Skeletal muscle cell (primary cell): ENCODE measurements at places on chromosomes 1 and 21.

DNA sequence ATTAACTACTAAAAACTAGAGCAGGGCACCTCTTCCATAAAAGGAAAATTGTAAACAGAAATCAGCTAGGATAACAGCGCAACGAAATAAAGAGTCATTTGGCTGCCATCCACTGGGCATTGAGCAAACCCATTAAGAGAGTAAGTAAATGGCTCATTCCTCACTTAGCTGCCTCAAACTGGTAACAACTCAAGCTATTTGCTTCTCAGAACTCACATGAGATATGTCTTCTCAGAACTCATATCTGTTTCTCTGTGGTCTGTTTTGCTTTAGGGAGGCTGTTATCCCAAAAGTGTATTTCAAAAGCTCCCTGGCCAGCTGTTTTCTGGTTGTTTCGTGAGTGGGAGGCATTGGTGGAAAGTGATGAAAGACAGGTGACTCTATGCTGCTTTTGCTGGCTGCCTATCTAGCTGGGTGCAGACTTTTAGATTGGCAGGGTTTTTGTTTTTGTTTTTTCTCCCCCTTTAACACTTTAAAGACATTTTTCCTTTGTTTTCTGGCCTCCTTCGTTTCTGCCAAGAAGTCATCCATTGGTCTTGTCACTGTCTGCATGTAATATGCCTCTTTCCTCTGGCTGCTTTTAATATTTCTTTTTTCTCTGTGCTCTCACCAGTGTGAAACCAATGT lies 269.2 kb upstream of the RGS18 start:
- DNase-seq, result no peak

DNA sequence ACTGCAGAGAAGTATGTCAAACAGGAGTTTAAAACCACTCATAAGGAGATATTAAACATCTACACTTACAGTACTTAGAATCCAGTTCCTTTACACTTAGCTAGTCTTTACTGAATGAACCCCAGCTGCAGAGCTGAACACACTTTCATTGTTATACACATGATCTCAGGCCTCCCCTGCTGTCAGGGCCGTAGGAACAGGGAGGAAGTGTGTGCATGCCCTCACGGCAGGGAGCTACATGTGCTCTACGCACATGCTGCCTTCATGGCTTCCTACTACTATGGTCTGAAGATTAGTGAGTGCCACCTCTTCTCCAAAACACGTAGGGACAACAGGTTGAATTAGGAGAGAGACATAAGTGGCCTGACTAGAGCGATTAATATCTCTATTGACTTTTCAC lies 191.5 kb downstream of the SIPA1L2 start:
- no peak for DNase-seq

GRCh38 chr1:115036814-115037507 lies 7.3 kb downstream of the TSHB start:
- DNase-seq, result no peak

GRCh38 chr1:209688746-209689234 lies 13.6 kb downstream of the G0S2 start:
- no peak for DNase-seq

- no peak for DNase-seq
These were observed 6.0 kb downstream of the KCND3 start for GRCh38 chr1:111983500-111983899.

DNA sequence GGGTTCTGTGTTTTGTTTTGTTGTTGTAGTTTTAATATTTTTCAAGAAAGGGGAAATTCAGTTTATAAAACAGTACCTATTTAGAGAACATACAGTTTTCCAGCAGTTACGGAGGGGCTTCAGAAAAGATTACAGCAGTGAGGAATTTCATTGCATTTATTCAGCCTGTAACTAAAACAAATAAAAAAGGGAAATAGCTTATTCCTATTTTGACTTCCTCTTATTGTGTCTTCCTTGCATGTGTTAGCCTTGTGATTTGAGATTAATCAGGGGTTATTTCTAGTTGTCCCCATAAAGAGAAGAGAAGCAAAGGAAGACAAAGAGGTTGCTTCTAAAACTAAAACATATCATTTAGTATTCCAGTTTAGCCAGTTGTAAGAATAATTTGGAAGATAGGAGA lies 35.0 kb downstream of the CTTNBP2NL start:
- DNase-seq, result no peak

DNA sequence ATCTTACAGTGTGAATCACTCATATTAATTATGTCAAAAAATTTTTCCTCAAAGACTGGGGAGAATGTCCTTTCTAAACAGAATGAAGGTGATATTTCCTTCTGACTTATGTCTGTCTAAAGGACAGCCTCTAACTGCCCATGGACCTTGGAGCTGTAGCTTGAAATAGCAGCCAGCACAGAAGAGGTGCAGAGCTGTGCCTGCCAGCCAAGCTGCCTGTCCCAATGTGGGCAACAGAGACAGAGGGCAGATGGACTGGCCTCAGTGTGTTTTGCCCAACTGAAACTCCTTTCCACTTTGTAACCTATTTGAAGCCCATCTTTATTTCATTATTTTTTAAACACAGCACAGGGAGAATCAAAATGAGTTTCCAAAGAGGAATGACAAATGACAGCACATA lies 97.6 kb upstream of the DYNLT5 start:
- no peak for DNase-seq

GRCh38 chr1:33328817-33329216 lies 7.9 kb upstream of the A3GALT2 start:
- DNase-seq, result no peak

- DNase-seq, result no peak
These were observed 33.5 kb downstream of the UTP25 start for GRCh38 chr1:209861242-209861641.

GRCh38 chr1:18475234-18475905 lies 5.4 kb upstream of the KLHDC7A start:
- DNase-seq, result no peak

DNA sequence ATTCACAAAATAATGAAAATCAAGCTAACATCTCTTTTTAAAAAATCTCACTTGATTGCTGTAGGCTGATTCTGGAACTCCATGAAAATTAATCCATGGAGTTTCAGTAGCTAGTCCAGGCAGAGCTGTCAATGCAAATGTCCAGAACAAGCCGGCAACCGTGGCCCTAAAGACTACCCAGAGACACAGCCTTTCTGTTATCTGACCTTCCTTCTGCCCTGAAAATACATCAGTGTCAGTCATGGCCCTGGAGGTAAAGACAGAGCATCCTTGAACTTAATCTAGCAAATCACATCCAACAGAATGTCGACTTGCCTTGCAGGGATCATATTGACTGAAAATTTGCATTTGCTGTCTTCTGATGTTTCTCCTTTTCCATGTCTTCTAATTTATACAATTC lies 887.4 kb upstream of the B3GALT2 start:
- no peak for DNase-seq

GRCh38 chr1:51230501-51231078 lies 5.5 kb upstream of the RNF11 start:
- DNase-seq, result no peak

DNA sequence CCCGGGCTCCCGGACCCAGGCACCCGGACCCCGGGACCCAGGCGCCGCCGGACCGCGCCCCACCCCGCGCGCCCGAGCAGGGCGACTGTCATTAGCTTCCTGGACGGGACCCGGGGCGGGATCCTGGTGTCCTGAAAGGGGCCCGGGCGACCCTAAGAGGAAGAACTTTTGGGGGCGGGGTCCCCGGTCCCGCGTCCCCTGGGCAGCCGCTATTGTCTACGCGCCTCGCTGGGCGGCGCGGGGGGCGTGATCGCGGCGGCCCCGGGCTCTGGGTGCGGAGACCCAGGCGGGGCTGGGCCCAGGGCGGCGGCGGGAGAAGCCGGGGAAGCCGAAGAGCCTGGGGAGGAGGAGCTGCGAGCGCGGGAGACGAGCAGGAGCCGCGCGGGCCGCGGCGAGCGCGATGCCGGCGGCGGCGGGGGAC lies 465 bp downstream of the HUNK start:
- no peak for DNase-seq

- peak; percentile 18 for DNase-seq
These were observed 2.2 kb upstream of the VPS45 start for GRCh38 chr1:150065184-150065871.

DNA sequence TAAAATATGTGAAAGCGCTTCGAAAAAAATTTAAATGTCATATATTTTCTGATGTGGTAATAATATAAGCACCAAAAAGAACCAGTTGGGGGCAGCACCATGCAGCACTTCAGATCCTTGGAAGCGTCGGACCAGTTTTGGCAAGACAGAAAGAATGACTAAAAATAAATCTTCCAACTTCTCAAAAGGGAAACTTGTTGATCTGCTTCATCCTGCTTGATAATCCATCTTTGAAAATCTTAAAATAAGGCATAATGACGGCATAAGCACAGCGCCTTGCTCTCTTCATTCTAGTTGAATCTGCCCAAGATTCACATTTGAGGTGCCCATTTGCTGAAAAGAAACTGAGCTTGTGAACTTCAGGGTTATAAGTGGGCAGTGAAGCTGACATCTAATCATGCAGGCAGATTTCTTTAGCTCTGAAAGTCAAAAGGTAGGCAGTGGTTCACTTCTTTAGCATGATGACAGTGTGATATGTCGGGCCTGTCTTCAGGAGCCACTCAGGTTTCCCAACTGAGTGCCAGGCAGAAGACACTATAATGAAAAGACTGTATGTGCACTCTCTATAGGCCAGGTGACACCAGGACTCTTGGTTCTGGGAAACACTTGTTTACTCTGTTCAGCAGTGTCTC lies 19.8 kb upstream of the MUTYH start:
- DNase-seq, result peak; percentile 32

DNA sequence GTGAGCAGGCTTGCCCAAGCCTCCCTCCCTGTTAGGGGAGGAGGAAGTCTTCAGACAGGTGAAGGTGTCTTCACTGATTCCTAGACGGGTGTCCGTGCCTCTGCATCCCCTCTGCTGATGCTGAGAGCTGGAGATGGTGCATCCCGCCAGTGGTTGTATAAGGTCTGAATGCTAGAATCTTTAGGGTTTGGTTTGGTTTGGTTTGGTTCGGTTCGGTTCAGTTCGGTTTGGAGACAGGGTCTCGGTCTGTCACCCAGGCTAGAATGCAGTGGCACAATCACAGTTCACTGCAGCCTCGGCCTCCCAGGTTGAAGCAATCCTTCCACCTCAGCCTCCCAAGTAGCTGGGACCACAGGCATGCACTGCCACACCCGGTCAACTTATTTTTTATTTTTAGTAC lies 153.6 kb downstream of the PGBD5 start:
- no peak for DNase-seq

GRCh38 chr1:174769961-174770549 lies 229.7 kb upstream of the CACYBP start:
- peak; percentile 6 for DNase-seq

DNA sequence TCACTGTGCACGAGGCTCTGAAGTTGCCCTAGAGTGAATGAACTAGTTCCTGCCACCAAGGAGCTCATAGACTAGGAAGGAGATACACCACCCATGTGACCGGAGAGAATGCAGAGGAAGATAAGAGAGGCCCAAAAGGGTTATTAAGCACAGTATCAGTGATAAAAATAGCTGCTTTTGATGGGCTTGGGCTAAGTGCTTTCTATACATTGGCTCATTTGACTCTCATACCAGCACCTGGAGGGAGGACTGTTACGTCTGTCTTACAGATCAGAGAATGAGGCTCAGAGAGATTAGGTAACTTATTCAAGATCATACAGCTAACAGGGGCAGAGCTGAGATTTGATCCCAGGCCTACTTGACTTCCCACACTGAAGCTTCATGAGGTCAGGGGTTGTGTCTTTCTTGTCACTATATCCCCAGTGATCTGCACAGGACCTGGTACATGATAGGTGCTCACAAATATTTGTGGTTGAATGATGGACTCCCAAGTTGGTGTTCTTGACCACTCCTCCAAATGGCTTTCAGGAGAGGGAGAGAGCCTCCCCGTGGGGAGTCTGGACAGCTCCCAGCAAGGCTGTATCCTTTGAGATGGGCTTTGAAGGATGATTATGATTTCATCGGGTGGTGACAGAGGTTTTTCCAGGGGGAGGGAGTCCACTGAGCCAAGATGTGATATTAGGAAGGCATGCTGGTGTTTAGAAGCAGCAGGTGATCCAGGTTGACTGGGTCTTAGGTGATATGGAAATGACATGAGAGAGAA lies 14.4 kb downstream of the PPFIA4 start:
- DNase-seq, result no peak

GRCh38 chr1:158547533-158547932 lies 6.7 kb downstream of the OR6Y1 start:
- no peak for DNase-seq

DNA sequence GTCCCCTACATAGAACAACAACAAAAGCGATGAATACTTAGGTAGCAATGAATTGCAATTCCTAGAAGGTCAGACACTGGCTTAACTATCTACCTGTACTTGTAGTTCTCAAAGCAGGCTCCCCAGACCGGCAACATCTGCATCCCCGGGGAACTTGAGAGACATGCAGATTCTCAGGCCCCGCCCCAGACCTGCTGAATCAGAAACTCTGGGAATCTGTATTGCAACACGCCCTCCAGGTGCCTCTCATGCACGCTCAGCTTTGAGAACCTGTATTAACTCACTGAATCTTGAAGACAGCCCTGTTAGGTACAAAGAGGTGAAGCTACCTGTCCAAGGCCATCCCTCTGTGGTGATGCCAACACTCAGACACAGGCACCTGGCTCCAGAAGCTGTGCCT lies 128.1 kb downstream of the KAZN start:
- DNase-seq, result no peak

- no peak for DNase-seq
These were observed 423.7 kb downstream of the SMYD3 start for GRCh38 chr1:246083416-246083815.

- no peak for DNase-seq
These were observed 136.5 kb upstream of the GJB5 start for GRCh38 chr1:34618381-34618780.

DNA sequence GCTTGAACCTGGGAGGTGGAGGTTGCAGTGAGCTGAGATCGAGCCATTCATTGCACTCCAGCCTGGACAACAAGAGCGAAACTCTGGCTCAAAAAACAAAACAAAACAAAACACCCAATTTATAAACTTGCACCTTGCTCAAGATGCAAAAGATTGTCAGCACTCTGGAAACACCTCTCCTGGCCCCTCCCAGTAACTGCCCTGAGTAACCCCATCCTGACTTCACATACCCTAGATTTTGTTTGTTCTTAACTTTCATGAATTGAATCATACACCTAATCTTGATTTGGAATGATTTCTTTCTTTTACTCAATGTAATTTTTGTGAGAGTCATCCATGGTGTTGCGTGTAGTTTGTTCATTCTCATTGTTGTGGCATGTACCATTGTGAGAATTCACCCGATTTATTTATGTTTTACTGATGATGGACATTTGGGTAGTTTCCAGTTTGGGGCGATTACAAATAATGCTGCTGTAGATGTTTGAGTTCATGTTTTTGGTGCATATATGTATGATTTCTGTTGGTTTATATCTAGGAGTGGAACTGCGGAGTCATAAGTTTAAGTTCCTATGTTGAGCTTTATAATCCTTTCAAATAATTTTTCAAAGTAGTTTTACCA lies 10.4 kb downstream of the NECAP2 start:
- no peak for DNase-seq

- DNase-seq, result no peak
These were observed 50.2 kb upstream of the KIF1B start for GRCh38 chr1:10160173-10160572.

- peak; percentile 71 for DNase-seq
These were observed 34.9 kb downstream of the TMCO4 start for GRCh38 chr1:19764848-19765247.
